CD14-positive monocyte (primary cell): ENCODE measurements at places on chromosomes 1 and 21. TPM values are rescaled to one million over a fixed set of nuclear protein-coding genes. Genes with fewer than 3 reads are reported as not detected.
A peak's percentile ranks its signal among the peaks of the same experiment; 100 is the strongest.

GRCh38 chr21:32653326-32653901 is 41.2 kb upstream of the CFAP298 start:
- DNase-seq, result no peak

The LCE3E gene
- not detected for polyA plus RNA-seq

The FAM89A gene
- 1.6 and 2.0 TPM in 2 replicates for polyA plus RNA-seq

- H3K4me3 ChIP-seq, result no peak overlapping the region
- no peak overlapping the region for H3K27ac ChIP-seq
- no peak for DNase-seq
- H3K4me1 ChIP-seq, result peaks cover 4% of the 10 kb centered on the region
- no peaks in the 10 kb centered on the region for H3K36me3 ChIP-seq
- H3K27me3 ChIP-seq, result no peaks in the 10 kb centered on the region
Observed at GRCh38 chr1:3590951-3591865, 20.1 kb downstream of the MEGF6 start.

The HEYL gene
- polyA plus RNA-seq, result 0.15 TPM

- H3K27ac ChIP-seq, result no peak overlapping the region
- H3K27me3 ChIP-seq, result no peaks in the 10 kb centered on the region
- H3K4me3 ChIP-seq, result no peak overlapping the region
- no peaks in the 10 kb centered on the region for H3K4me1 ChIP-seq
Observed at GRCh38 chr1:160024195-160024905, 7.4 kb downstream of the PIGM start.

- H3K4me3 ChIP-seq, result peak overlapping the region; percentile 14
- peaks cover 80% of the 10 kb centered on the region for H3K4me1 ChIP-seq
- DNase-seq, result peak; percentile 94
- H3K36me3 ChIP-seq, result no peaks in the 10 kb centered on the region
- peaks cover 87% of the 10 kb centered on the region for H3K27me3 ChIP-seq
Observed at GRCh38 chr1:156123356-156124196, 9.1 kb downstream of the LMNA start.

DNA sequence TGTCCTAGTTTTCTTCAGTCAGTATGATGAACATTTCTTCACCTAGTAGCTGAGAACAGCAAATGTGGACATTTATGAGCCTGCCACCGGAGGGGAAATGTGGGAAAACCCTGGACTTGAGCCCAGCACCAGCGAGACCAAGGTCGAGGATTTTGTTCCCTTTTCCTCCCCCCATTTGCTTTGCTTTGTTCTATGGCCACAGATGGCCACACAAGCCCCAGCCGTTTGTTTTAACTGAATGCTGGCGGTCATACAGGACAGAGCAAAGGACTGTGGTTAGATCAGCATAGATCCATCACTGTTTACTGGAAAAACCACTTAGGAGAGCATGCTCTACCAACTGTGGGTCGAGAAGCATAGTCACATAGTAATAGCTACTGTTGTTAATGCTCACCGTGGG is 20.9 kb downstream of the SH2D2A start:
- H3K27ac ChIP-seq, result no peak overlapping the region
- H3K4me3 ChIP-seq, result no peak overlapping the region
- peaks cover 88% of the 10 kb centered on the region for H3K36me3 ChIP-seq
- DNase-seq, result no peak

- no peak overlapping the region for H3K4me3 ChIP-seq
- H3K4me1 ChIP-seq, result no peaks in the 10 kb centered on the region
- no peak for DNase-seq
- no peak overlapping the region for H3K27ac ChIP-seq
- H3K27me3 ChIP-seq, result no peaks in the 10 kb centered on the region
- no peaks in the 10 kb centered on the region for H3K36me3 ChIP-seq
Observed at GRCh38 chr21:24514081-24514733, 1093.1 kb downstream of the MRPL39 start.

The SLC45A1 gene
- not detected for polyA plus RNA-seq

The ZNF436 gene
- 2.0 TPM for polyA plus RNA-seq

GRCh38 chr1:39088658-39089057 is 62.5 kb downstream of the NDUFS5 start:
- H3K27ac ChIP-seq, result no peak overlapping the region
- no peak for DNase-seq
- H3K27me3 ChIP-seq, result peaks cover 7% of the 10 kb centered on the region
- H3K36me3 ChIP-seq, result no peaks in the 10 kb centered on the region

The FMO4 gene
- 1.3 TPM for polyA plus RNA-seq

DNA sequence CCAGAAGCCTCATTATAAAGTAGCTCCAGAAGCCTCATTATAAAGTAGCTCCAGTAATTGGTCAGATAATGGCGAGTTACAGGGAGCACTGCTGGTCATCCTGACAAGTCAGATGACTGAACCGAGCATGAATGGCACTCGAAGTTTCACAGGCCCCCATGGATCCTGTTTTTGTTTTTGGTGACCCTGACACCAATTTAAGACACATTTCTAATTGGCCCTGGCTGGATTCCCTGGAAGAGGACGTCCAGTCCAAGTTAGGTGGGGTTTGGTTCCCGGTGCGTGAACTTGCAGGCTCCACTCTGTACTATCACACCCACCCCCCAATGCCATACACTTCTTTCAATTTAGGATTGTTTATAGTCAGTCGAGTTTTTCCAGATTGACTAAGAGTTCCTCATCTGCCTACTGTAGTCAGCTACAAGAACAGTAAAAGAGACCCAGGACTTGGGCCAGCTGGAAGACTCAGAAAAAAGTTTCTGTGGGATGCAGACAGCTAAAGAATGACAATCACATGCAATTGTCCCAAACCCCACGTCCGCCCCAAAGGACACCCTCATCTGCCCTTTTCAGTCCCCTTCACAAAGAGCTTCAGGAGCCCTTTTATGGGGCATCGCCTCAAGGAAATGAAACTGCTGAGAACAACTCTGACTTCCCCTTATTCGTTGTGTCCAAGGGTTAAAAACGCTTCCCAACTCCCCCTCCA is 2.7 kb downstream of the DHRS3 start:
- H3K4me3 ChIP-seq, result peak overlapping the region; percentile 37
- no peak for DNase-seq
- peaks cover 36% of the 10 kb centered on the region for H3K27me3 ChIP-seq

The LCE1E gene
- not detected for polyA plus RNA-seq

- no peak for DNase-seq
- no peak overlapping the region for H3K4me3 ChIP-seq
- no peak overlapping the region for H3K27ac ChIP-seq
- no peaks in the 10 kb centered on the region for H3K36me3 ChIP-seq
- no peaks in the 10 kb centered on the region for H3K27me3 ChIP-seq
Observed at GRCh38 chr1:32877211-32878110, 6.7 kb upstream of the FNDC5 start.

DNA sequence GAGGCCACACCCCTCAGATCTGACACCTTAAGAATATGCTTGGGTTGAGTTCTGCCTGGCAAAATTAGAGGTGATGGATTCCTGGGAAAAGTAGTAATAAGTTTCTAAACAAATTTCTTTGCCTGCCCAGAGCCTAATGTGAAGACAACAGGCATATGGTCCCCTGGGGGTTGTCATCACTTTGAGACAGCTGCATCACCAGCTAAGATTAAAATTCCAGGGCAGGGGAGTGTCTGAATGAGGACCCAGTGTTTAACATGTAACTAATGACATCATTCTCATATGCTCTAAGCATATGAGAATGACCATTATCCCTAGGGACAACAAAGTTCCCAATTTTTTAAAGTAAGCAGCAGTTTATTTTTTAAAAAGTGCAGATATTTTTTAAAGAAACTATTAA is 432.2 kb downstream of the PCP4 start:
- H3K36me3 ChIP-seq, result no peaks in the 10 kb centered on the region
- H3K27ac ChIP-seq, result no peak overlapping the region
- no peaks in the 10 kb centered on the region for H3K27me3 ChIP-seq
- H3K4me3 ChIP-seq, result no peak overlapping the region
- H3K4me1 ChIP-seq, result no peaks in the 10 kb centered on the region
- no peak for DNase-seq

- peak; percentile 79 for DNase-seq
- peak overlapping the region; percentile 29 for H3K4me3 ChIP-seq
- H3K4me1 ChIP-seq, result peaks cover 56% of the 10 kb centered on the region
- H3K36me3 ChIP-seq, result no peaks in the 10 kb centered on the region
- peak overlapping the region; percentile 63 for H3K27ac ChIP-seq
Observed at GRCh38 chr1:40338745-40339419, 21.8 kb upstream of the COL9A2 start.

- no peaks in the 10 kb centered on the region for H3K36me3 ChIP-seq
- DNase-seq, result no peak
- no peak overlapping the region for H3K4me3 ChIP-seq
- no peak overlapping the region for H3K27ac ChIP-seq
- peaks cover 2% of the 10 kb centered on the region for H3K27me3 ChIP-seq
Observed at GRCh38 chr1:99658031-99658290, 12.0 kb downstream of the PALMD start.

DNA sequence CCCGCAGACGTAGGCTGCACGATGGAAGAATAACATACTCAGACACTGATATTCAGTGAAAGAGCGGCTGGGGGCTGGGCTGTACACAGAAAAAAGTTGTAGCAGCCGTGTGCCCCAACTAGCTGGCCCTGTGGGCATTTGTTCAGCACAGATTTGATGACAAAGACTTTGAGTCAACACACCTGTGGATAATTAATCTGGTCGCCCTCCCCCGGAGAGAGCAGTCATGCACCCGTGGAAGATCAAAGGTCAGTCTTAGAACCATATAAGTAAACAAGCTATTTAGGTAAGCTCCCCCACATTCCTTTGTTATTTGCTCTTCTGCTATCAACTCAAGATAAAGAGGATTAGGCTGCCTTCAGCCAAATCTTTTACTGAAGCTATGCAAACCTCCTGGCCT is 148.4 kb upstream of the HMCN1 start:
- no peak overlapping the region for H3K4me3 ChIP-seq
- no peak for DNase-seq
- H3K27ac ChIP-seq, result no peak overlapping the region
- no peaks in the 10 kb centered on the region for H3K27me3 ChIP-seq
- H3K36me3 ChIP-seq, result no peaks in the 10 kb centered on the region

The CD2 gene
- 2.1 TPM for polyA plus RNA-seq

- H3K27me3 ChIP-seq, result no peaks in the 10 kb centered on the region
- DNase-seq, result no peak
- H3K27ac ChIP-seq, result no peak overlapping the region
- no peaks in the 10 kb centered on the region for H3K4me1 ChIP-seq
- H3K4me3 ChIP-seq, result no peak overlapping the region
- no peaks in the 10 kb centered on the region for H3K36me3 ChIP-seq
Observed at GRCh38 chr1:170714938-170715337, 51.0 kb downstream of the PRRX1 start.

DNA sequence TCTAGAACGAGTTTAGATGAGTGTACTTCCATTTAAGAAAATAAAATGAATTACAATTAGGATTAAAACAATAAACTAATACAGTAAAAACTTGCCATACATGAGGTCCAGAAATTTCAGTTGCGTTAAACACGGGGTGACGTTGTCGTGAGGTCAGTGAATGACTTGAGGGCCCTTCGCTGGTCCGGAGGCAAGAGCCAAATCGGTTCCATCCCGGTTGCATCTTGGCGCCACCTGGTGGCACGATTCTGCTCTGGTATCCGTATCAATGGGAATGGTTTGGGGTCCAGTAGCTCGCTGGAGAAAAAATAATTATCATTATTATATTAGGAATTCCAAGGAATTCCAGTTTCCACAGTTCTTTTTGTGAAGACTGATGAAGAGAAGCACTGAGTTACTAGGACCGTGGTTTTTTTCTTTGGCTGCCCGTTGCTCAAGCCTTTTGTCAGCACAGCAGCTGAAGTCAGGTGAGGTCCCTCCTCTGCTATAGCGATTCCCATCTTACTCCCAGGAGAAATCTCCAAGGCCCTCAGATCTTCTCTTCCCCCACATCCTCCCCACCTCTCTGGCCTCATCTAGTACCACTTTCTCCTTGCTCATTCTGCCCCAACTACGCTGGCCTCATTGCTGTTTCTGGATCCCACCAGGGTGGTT is 161.4 kb downstream of the SLC35F3 start:
- DNase-seq, result peak; percentile 22
- no peaks in the 10 kb centered on the region for H3K4me1 ChIP-seq
- no peak overlapping the region for H3K4me3 ChIP-seq
- H3K36me3 ChIP-seq, result no peaks in the 10 kb centered on the region
- no peak overlapping the region for H3K27ac ChIP-seq

GRCh38 chr1:204045430-204045829 is 27.5 kb upstream of the SOX13 start:
- H3K27ac ChIP-seq, result no peak overlapping the region
- no peaks in the 10 kb centered on the region for H3K4me1 ChIP-seq
- no peak overlapping the region for H3K4me3 ChIP-seq
- H3K36me3 ChIP-seq, result no peaks in the 10 kb centered on the region
- H3K27me3 ChIP-seq, result no peaks in the 10 kb centered on the region
- no peak for DNase-seq

- H3K27ac ChIP-seq, result no peak overlapping the region
- H3K4me3 ChIP-seq, result no peak overlapping the region
- H3K27me3 ChIP-seq, result no peaks in the 10 kb centered on the region
- no peaks in the 10 kb centered on the region for H3K36me3 ChIP-seq
Observed at GRCh38 chr1:54519709-54520108, 28.3 kb upstream of the ACOT11 start.

- no peaks in the 10 kb centered on the region for H3K36me3 ChIP-seq
- no peaks in the 10 kb centered on the region for H3K4me1 ChIP-seq
- H3K27me3 ChIP-seq, result no peaks in the 10 kb centered on the region
- H3K4me3 ChIP-seq, result no peak overlapping the region
Observed at GRCh38 chr1:57605933-57606332, 182.1 kb upstream of the DAB1 start.
